Sciatic nerve (tissue), 2 donors: ENCODE measurements at places on chromosomes 1 and 21.
A peak's percentile ranks its signal among the peaks of the same experiment; 100 is the strongest.

- DNase-seq = no peak
Measured at GRCh38 chr1:153877112-153877511, 45.7 kb downstream of the GATAD2B start.

- no peak for DNase-seq
Measured at GRCh38 chr1:179327679-179328078, 34.1 kb downstream of the SOAT1 start.

- DNase-seq = no peak
Measured at GRCh38 chr1:193705554-193705981, 519.2 kb upstream of the B3GALT2 start.

GRCh38 chr1:240092301-240093119 lies 827 bp downstream of the FMN2 start:
- peak; percentile 62 for DNase-seq

GRCh38 chr1:53308506-53308905 lies 19.4 kb downstream of the LRP8 start:
- no peak for DNase-seq

- no peak for DNase-seq
Measured at GRCh38 chr1:25821112-25821476, 1.3 kb downstream of the MTFR1L start.

DNA sequence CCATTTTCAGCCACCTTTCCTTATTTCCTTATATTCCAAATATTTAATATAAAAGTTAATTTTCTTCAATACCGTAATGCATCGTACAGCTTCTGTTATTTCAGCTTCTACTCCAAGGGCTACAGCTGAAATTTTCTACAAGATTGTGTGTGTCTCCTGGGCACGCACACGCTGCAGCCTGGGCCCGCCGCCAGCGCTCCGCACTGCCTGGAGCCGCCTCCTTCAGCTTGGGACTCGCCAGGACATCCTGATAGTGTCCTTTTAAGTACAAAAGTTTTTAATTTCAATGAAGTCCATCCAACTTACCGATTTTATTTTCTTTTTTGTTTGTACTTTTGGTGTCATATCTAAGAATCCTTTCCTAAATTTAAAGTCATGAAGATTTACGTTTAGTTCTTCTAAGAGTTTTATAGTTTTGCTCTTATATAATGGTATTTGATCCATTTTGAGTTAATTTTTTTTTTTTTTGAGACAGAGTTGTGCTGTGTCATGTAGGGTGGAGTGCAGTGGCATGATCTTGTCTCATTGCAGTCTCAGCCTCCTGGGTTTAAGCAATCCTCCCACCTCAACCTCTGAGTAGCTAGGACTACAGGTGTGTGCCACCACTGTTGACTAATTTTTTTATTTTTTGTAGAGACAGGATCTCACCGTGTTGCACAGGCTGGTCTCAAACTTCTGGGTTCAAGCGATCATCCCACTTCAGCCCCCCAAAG lies 82.8 kb downstream of the AXDND1 start:
- DNase-seq = no peak

DNA sequence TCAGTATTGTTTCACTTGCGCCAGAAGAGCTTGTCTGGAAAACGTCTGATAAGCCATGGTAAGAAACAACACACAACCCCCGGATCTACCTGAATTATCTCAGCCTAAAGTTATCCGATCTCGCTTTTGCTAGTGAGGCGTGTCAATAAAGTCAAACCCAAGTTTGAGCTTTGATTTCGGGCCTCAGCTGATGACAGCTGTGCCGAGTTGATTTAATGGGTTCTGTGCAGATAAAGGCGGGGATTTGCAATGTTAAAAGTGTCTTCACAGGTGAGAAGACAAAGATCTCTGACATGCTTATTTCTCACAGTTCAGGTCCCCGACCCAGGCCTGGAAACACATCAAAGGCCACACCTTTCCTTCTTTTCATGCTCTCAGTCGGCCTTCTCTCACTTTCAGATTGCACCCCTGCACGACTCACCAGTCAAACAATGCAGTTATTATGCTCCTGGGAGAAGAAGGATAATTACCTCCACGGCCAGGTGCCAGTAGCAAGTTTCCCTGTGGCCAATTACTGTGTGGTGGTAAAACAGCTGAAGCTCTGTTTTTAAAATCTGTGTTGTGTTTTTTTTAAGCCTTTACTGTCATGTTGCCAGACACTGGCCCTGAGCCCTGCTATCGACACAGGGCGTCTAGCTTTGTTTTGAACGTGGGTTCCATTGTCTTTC lies 245.3 kb upstream of the RUNX1 start:
- no peak for DNase-seq

GRCh38 chr1:204991342-204991844 lies 51.6 kb upstream of the CNTN2 start:
- DNase-seq = no peak

- peak; percentile 83 for DNase-seq
Measured at GRCh38 chr1:150813028-150813707, 5.1 kb upstream of the CTSK start.

DNA sequence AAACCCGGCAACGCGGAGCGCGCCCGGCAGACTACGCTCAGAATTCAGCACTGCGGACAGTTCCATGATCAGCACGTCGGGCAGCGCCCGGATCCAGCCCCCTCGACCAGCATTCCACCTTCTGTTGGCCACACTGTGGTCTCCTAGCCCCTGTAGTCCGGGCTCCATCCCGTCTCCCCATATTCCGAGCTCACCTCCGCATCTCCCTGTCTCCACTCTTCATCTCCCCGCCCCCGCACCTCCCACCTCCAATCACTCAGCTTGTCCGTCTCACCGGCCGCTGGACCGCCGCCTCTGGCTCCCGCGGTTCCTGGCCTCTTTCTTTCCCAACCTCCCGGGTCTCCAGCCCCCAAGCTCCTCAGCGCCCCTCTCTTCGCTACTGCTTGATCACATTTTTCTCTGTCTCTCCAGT lies 500 bp downstream of the EPHA10 start:
- no peak for DNase-seq

GRCh38 chr1:19909971-19910370 lies 13.4 kb downstream of the PLA2G2E start:
- DNase-seq = no peak

DNA sequence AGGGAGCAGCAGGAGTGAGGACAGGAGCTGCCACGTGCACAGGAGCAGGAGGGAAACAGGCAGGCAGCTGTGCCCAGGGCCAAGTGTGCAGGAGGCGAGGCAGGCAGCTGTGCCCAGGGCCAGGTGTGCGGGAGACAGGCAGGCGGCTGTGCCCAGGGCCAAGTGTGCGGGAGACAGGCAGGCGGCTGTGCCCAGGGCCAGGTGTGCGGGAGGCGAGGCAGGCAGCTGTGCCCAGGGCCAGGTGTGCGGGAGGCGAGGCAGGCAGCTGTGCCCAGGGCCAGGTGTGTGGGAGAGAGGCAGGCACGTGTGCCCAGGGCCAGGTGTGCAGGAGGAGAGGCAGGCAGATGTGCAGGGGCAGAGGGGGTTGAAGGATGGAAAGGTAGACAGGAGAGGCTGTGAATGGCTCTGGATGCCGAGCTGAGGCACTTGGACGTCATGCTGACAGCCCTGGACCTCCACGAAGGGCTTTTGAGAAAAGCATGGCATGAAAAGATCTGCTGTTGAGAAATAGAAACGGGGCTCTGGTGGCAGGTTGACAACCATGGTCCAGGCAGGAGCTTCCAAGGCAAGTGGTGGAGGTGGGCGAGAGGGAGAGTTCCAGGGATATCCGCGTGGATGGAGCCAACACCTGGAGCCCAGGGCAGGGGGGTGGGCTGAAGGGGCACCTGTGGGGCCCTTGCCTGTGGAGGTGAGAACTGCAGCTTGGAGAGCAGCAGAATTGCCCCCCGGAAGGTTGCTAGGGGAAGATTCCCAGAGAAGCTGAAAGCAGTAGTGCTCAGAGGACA lies 19.1 kb upstream of the NPHP4 start:
- DNase-seq = no peak

GRCh38 chr1:231931846-231932454 lies 305.4 kb downstream of the DISC1 start:
- no peak for DNase-seq

GRCh38 chr21:36647279-36648093 lies 51.4 kb upstream of the SIM2 start:
- DNase-seq = no peak

- no peak for DNase-seq
Measured at GRCh38 chr21:43703035-43703880, 15.7 kb upstream of the PDXK start.

- DNase-seq = no peak
Measured at GRCh38 chr1:210747890-210748289, 386.1 kb downstream of the KCNH1 start.

DNA sequence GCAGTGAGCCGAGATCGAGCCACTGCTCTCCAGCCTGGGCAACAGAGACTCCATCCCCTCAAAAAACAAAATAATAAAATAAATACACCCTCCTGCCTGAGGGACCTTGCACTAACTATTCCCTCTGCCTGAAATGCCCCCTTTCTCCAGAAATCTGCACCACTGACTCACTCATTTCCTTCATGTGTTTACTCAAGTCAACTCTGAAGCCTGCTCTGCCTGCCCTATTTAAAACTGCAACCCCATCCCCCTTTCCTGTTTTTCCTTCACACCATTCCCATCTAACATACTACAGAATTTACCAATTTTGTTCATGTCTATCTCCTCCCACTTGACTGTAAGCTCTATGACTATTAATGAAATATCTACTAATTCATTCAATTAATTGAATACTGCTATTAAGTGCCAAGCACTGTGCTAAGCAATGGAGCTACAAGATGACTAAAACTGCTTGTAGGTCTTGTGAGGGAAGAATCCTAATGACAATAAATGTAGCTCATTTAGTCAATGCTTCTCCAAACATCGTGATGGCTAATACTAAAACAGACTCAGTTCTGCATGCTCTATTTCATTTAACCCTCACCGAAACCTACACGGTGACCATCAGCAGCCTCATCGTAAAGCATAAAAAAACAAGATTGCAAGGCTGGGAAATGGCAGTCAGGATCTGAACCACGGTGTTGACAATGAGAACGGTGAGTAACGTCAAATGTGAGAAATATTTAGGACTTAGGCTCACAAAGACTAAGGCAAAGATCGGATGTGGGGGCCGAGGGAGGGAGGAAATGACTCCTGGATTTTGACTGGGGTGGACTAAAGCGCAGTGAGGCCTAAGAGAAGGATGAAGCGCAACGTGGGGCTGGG lies 749 bp upstream of the TMEM39B start:
- no peak for DNase-seq

DNA sequence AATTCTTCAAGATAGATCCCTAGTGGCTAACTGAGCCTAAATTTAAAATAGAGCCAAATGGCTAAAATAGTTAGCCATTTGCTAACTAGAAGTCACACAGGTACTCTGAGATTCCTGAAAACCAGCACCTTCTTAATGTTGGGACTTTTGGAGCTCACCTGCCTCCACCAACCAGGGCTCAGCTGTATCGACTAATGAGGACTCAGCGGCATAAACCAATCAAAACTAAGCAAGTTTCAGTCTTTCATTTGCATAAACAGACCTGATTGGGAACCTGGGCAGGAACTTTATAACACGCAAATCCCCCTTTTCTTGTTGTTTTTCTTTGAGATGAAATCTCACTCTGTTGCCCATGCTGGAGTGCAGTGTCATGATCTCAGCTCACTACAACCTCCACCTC lies 28.5 kb downstream of the TNFRSF9 start:
- DNase-seq = no peak

- no peak for DNase-seq
Measured at GRCh38 chr1:179968994-179969919, 14.6 kb downstream of the CEP350 start.

- no peak for DNase-seq
Measured at GRCh38 chr1:236168716-236169429, 26.5 kb downstream of the GPR137B start.

DNA sequence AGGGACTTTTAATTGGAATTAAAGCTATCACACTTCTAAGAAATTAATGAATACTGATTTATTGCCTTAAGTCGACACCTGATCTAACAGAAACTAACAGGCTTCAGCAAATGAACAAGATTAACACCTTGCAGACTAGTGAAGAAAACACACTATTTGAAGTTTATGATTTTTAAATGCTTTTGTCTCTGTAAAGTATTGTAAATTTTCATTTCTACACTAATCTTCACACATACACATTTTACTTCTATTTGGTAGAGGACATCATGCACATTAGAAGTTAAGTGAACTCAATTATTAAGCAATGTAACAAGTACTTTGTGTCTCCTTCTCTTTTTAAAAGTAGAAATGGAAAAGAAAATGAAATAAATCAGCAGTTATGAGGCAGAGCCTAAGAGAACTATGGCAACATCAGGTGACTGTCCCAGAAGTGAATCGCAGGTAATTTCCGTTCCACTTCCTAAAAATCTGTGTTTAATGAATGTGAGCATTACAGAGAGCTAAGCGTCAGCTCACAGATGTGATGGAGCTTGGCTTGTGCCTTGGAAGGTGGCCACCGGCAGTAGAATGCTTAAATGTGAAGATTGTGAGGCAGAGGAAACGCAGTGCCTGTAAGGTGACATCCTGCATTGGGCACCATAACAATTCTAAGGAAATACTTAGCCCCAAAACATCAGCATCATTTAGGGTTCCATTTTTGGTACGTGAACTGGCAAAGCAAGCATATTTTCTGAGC lies 1.2 kb downstream of the PRMT2 start:
- no peak for DNase-seq

DNA sequence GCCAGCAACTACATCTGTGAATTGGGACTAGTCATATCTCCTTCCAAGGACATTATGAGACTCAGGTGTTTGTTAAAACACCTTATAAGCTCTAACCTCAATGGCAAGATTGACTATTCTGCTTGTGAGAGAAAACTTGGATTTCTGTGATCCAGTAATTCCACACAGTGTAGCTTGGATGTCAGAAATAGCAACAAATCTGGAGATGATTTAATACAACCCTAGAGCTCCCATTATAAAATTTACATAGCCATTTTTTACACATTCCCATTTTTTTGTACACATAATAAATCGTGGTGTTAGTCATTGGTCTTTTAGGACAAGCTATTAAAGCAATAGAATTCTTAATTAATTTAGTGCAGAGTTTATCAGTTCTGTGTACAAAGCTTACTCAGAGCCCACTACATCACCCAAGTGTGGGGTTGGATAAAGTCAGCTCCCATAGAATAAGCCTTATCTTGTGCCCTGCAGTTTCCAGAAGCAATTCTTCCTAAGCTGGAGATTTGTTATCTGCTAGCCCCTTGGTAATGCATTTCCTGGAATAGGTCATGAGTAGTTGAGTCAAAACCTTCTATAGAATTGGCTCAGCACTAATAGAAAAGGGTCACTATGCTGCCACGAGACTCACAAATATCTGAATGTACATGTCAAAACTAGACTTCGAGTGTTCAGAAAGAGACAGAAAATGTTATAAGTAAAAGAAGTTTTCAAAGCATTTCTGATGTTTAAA lies 434.0 kb upstream of the RUNX1 start:
- no peak for DNase-seq

- no peak for DNase-seq
Measured at GRCh38 chr21:28986677-28987076, 6.0 kb downstream of the LTN1 start.

DNA sequence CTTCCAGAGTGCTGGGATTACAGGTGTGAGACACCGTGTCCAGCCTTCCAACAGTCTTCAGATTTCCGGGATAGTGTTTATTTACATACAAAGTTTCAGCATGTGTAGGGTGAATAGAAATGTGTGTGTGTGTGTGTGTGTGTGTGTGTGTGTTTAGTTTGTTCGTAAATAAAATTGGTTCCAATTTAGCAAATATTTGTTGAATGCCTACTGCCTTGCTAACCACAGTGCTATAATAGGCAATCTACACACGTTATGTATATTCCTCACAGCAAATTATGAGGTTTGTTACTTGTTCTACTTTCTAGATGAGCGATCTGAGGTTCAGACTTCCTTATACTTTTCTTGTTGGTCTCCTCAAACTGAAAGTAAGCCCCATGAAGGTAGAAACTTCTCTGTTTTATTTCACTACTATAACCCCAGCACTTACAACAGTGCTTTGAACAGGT lies 32.8 kb upstream of the EPS15 start:
- no peak for DNase-seq

- no peak for DNase-seq
Measured at GRCh38 chr1:80825067-80825466, 975.7 kb upstream of the ADGRL2 start.
